ENCODE measurements at places on chromosomes 12 and 14.

DNA sequence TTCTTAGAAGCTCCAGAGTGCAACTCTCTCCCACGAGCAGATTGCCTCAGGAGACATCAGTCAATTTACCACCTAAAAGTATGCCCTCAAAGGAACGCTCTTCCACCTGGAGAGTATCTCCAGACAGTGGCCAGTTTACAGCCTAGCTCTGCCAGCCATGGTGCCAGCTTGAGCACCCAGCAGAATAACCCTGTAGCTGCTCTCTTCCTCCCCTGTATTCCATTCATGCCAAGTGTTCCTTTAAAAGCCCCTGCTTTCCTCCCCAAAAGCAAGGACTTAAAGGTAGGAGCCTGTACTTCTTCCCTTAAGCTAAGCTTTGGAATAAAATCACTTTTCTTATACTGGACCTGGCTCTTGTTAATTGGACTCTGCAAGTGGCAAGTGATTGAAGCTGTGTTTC lies 245.4 kb upstream of the TMEM132C start:
- no peak for DNase-seq

GRCh38 chr12:11677752-11678151 lies 28.3 kb downstream of the ETV6 start:
- DNase-seq: no peak

- DNase-seq: no peak
Measured at GRCh38 chr14:39582028-39582654, 149.9 kb upstream of the FBXO33 start.

DNA sequence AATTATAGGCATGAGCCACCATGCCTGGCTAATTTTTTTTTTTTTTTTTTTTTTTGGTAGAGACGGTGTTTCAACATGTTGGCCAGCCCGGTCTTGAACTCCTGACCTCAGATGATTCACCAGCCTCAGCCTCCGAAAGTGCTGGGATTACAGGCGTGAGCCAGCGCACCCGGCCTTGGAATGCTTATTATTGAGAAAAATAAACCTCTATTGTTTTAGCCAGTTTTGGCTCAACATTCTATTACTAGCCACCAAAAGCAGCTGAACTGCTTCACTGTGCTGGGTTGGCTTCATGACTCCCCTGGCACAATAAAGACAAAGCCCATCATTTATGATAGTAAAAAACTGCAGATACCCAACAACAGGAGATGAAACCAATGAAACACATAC lies 93.5 kb upstream of the CEP83 start:
- DNase-seq: no peak

DNA sequence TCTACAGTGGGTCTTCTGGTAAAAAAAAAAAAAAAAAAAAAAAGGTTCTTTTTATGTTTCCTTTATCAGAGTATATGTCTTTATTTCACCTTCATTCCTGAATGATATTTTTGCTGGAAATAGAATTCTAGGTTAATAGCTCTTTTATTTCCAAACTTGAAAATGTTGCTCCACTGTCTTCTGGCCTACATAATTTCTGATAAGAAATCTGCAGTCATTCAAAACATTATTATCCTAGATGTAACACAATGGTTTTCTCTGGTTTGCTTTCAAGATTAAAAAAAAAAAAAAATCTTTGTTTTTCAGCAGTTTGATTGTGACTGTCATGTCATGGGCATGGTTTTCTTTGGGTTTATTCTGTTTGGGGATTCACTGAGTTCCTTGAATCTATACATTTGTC lies 19.5 kb downstream of the DCP1B start:
- no peak for DNase-seq

DNA sequence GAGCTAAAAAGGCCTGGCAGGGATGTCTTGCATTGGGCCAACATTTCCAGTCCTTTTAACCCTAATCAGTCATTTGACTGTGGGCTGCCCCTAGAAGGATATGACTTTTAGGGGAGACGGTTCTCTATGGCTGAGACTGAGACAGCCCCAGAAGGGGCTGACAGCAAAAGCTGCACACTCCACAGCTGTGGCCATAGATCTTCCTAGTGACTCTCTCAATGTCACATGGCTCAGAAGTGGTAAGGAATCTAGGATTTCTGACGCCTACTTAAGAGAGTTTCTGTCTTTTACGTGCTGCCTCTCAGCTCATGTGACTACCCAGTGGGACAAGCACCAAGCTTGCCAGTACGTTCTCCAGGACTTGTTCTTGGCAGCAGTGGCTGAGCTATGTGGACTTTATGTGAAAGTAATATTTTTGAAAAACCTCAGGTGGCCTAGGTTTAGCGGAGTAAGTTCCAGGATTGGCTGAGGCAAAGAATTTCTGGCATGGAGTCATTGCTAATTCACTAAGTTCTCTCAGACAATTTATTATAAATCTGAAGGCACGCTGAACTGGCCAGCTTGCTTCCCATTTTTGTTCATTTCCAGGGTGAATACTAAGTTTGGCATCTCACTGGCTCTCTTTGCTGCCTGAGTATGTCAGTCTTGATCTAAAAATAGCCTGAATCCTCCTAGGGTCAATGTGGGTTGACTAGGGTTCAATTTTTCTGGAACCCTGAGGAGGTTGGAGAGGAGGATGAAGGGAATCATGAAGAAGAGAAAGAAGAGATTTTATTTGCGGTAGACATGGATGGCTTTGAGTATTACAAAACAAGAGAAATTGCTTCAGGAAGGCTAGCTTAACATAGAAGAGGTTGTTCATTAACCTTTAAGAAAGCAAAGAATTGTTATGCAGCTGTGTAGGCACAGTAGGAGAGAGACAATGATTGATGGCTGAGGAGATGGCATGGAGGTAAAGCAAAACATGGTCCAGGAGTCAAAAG lies 271.8 kb downstream of the AEBP2 start:
- DNase-seq: no peak

DNA sequence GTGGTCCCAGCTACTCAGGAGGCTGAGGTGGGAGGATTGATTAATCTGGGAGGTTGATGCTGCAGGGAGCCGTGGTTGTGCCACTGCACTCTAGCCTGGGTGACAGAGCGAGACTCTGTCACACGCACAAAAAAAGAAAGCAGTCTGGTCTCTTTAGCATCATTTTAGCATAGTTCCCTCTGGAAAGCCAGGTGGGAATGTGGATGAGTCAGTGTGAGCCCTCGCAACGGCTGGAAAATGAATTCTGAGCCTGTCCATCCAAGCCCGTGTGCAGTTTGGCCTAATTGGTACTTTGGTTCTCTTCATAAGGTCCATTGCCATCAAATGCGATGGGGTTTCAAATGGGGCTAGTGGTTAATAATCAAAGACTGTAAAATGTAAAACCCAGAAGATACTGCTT lies 2.4 kb downstream of the MYL2 start:
- no peak for DNase-seq

- DNase-seq: no peak
Measured at GRCh38 chr14:89849931-89850330, 104.6 kb downstream of the EFCAB11 start.

DNA sequence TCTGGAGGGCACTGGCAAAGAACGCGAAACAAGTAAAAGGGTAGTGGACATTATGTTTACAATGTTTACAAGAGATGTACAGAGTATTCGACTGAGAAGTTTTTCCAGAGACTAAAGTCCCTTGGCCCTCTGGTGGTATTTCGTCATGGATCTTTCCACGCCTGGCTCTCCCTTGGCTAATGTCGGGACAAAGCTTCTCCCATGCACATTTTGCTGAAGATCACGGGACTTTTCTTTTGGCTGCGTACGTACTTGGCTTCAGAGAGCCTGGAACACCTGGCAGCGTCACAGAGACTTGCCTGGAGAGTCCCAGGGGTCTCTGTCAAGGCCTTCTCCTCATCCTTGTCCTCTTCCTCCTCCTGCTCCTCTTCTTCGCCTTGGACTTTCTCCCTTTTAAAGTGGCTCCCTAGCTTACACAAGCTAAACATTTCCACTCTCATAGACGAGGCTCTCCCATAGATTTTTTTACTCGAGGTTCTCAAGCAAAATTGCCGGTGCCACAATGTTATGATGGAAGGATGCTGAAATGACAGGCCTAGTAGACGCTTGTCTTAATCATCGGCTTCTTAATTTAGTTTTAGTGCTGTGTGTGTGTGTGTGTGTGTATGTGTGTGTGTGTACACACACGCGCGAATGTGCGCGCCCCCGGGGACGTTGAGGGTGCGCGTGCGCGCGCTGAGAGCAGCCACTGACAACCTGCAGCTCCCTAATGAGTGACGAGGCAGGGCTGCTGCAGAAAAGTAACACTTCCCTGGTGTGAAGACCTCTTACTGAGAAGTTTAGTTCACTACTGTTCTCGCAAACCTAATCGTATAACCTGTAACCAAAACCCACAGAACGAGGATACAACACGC lies 4.9 kb upstream of the FOXG1 start:
- DNase-seq: no peak

DNA sequence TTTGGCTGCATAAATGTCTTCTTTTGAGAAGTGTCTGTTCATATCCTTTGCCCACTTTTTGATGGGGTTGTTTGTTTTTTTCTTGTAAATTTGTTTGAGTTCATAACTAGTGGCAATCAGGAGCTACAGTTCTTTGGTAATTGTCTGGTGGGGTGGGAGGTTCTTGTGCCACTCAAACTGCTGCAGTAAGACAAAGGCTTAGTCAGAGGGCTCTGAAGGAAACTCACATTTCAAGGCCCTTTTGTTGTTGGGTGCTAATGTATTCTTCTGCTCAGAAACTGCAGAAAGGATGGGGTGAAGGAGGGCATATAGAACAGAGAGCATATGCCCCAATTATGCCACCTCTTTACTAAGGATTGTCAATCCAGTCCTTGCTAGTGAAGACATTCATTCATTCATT lies 21.9 kb downstream of the MYRFL start:
- DNase-seq: no peak

DNA sequence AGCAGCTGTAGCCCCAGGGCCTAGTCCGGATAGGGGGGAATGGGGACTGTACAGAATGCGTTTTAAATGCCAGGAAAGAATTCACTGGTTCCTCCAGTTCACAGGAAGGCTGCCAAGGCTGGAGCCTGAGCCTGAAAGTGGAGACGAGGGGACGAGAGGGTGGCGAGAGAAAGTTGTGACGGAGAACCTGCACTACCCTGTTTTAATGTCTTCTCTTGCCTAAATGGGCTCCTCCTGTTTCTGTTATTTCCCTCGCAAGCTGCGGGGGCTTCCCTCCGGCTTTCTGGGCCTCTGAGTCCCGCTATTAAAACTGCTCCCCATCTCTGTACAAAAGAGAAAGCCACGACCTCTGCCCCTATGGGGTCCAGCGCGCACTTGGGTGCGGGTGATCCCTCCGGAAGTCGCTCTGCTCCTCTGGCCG lies 4.5 kb downstream of the C1QL4 start:
- DNase-seq: no peak

- DNase-seq: no peak
Measured at GRCh38 chr14:34052658-34053014, 101.8 kb upstream of the EGLN3 start.

- DNase-seq: no peak
Measured at GRCh38 chr14:103347091-103347815, 13.2 kb downstream of the EIF5 start.

GRCh38 chr12:122458105-122459035 lies 35.9 kb upstream of the CLIP1 start:
- DNase-seq: no peak

GRCh38 chr12:23621900-23622299 lies 327.6 kb downstream of the SOX5 start:
- DNase-seq: no peak

GRCh38 chr12:103546959-103547358 lies 40.1 kb upstream of the STAB2 start:
- no peak for DNase-seq

DNA sequence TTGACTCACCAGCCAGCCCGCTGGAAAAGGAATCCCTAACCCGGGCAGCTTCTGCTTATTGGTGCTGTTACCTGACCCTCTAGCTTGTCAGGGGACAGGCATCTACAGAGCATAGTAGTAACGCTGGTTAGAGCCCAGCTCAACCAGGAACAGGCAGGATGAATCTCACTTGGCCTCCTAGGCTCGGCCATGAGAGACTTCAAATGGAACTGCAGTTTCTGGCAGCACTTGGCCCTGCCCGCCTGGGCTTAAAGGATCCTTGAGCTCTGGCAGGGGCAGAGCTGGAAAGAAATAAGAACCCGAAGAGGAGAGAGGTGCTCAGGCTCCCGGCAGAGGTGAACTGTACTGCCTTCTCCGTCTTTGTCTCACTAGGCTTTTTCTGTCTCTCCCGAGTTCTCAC lies 2.3 kb upstream of the LHX5 start:
- no peak for DNase-seq

DNA sequence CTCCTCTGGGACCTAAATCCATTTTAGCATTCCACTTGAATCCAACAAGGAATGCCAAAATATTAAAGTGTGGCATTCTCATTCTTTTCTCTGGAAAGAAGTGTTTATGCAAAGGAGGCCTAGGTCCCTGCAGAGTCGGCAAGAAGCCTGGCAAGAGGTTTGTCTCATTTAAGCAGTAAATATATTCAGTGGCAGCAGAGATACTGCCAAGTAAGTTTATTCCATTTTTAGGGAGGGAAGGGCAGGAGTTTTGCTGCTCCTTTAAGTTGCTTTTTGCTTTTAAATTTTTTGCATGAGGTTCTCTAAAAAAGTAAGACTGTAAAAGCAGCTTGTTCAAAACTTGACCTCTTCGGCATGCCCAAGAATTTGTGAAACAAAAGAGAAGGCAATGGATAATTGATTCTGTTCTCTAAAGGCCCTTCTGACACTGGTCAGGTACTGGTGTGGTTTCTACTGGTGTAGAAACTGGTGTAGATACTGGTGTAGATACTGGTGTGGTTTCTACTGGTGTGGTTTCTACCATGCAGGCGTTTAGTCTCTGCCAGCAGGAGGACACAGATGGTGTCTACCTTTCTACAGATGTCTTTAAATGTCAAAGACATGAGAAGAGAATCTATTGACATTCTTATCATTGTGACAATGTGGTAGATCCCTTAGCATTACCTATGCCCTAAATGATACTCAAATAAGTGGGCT lies 107.3 kb downstream of the SAMD4A start:
- DNase-seq: no peak

DNA sequence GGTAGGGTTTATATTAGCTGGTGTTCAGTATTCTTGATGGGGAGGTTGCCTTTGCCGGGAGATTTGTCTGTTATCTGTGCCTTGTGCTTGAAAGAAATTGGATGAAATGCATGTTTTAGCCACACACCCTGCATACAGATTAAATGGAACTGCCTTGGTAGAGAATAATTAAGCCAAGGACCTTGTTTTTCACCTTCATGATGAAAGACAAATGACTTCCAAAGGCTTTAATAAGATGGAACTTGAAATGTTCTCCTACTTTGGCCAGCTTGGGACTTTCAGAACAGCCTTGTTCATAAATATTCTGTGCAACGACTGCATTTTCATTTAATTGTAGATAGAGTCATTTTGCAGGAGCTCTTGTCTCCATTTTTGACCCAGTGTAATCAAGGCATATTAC lies 21.2 kb downstream of the JDP2 start:
- no peak for DNase-seq

- DNase-seq: no peak
Measured at GRCh38 chr12:64745980-64746379, 13.2 kb downstream of the GNS start.

DNA sequence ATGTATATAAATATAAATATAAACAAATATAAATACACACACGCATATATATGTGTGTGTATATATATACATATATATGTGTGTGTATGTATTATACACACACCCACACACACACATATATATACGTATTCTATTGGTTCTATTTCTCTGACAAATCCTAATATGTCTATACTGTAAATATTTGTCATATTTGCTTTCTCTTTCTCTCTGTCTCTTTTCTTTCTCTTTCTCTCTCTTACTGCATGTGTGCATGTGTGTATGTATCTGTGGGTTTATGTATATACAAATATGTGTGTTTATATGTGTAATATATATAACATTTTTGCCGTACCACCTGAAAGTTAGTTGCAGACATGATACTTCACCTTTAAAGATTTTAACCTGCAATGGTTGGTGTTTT lies 174.2 kb upstream of the PLEKHG7 start:
- no peak for DNase-seq

Data from vagina (tissue), 2 donors.